ENCODE measurements at places on chromosomes 2 and 18. TPM values are rescaled to one million over a fixed set of nuclear protein-coding genes. Genes with fewer than 3 reads are reported as not detected.
A peak's percentile ranks its signal among the peaks of the same experiment; 100 is the strongest.

DNA sequence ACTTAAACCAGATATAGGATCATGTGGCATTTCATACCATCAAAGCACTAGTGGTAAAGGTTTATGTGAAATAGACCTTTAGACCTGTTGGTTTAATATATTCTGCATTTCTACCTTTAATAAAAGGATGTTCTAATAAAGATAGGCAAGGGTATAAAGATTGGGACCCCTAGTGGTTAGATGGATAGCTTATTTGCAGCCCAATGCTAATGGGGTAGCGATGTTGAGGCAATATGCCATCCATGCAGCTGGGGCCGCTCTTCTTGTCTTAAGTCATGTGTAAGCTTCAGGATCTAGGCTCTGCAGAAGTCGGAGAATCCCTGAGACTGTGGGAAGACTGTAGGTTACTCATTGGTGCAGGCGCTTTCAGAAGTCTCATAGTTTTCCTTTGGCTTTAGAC, 114.9 kb downstream of the ICOS start:
- DNase-seq: no peak

DNA sequence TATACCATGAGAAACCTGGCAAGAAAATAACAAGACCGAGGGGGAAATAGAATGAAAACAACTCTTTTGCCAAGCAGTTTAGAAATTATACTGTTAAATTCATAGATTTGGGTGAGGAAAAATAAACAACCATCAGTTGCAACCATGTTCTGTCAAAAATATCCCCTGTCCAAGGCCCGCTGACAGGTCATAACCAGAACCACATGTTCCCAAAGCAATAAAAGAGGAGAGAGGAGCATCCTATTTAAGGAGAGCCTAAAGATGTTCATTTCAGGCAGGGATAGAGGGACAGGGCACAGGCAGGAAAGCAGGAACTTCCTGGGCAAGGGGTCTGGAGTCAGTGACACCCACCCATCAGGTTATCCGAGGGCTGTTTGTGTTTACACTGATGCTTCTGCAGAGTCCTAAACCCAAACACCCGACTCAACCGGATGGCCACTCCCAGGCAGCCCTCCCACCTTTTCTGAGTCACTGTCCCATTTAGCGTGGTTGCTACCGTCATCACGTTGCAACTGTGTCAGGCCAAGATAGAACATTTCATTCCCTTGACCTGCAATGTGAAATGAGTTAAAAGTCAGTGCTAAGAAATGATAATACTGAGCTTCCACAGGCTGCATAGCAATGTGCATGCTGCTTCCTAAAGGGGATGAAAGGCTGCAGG, 468.3 kb upstream of the RAB12 start:
- no peak for DNase-seq

GRCh38 chr2:157326698-157327097, 1.1 kb upstream of the ERMN start:
- no peak for DNase-seq

DNA sequence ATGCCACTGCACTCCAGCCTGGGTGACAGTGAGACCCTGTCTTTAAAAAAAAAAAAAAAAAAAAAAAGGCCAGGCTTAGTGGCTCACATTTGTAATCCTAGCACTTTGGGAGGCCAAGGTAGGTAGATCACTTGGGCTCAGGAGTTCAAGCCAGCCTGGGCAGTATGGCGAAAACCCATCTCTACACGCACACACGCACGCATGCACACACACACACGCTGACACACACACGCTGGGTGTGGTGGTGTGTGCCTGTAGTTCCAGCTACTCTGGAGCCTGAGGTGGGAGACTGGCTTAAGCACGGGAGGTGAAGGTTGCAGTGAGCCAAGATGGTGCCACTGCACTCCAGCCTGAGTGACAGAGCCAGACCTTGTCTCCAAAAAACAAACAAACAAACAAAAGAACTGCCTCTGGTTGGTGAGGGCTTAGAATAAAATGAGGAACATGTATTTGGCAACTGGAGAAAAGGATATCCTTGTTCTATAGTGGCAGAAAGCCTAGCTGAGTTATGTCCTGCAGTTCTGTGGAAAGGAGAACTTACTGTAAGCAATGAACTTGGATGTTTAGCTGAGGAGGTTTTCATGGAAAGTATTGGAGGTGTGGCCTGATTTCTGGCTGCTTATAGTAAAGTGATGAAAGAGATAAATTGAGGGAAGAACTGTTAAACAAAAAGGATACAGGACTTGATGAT, 34.0 kb downstream of the HAT1 start:
- no peak for DNase-seq

DNA sequence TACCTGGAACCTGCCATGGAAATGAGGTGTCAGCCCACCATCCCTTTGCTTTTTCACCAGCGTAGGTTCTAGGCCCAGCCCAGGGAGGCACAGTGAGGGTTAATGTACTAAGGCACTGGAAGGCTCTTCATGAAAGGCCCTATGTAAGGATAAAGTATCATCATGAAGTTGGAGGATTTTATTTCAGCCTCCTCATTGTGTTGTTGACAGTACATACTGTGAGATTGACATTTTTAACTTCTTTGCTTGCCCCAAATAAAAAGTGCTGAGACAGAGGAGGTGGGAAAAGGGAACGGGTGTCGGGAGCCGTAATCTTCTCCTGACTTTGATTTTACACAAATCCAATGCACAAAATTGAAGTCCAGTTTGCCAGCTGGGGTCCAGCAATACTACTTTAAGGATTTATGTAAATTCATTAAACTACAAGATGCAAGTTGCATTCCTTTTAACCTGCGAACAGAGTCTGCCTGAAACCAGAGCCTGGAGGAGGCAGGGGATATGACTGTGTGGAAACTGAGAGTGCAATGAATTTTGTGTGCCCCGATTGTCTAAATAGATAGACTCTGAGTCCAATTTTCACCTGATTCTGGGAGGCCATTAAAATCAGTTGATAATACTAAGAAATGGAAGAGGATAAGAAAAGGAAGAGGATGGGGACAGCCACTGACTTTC, 5.4 kb upstream of the NCKAP5 start:
- DNase-seq: no peak

GRCh38 chr2:128445523-128445900, 126.8 kb upstream of the HS6ST1 start:
- no peak for DNase-seq

DNA sequence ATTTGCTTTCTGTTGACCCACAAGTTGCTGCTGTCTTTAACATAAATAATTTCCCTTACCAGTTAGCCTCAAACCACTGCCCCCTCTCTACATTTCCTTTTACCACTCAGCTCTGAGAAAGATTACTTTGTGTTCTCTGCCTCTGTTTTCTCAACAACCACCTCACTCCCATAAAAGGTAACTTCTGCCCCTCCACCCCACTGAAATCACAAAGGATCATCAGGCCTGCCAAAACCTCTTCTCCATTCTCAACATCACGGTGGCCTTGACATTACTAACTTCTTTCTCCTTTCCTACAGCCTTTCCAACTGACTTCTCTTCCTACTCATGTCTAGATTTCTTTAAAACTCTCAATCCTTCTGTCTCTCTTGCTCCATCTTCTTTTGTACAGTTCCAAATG, 10.1 kb downstream of the ACADL start:
- DNase-seq: no peak

GRCh38 chr18:67670024-67670543, 153.6 kb upstream of the DSEL start:
- DNase-seq: no peak

DNA sequence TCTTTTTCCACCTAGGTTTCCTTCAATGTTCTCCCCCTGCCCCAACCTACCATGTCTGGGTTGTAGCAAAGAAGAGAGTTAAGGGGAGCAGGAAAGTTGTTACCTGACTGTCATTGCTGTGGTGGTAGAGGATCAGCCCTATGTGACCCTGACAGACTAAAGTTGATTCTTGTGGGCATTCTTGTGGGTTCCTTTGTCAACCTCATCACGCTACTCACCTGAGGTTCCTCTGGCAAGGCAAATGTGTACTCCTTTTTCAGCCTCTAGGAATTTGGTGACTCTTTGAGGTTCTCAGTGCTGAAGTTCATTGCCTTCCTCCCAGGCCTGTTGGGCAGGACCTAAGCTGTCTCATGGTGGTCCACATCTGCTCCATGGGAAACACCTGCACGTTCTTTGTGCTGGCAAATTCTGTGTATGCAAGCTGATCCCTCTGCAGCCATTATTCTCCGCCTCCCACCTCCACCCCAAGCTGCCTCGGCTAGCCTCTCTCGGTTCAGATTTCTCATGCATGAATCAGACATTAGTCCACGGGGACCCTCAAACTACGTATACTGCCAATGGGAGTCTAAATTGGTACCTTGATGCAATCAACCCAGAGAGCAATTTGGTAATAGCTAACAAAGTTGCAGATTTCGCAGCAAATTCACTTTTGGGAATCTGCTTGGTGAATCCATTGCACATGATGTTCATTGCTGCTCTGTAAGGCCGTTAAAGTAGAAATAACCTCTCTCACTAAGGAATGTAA, 1.5 kb upstream of the GMCL1 start:
- no peak for DNase-seq

- peak; percentile 34 for DNase-seq
These were observed 7.7 kb upstream of the RHOB start for GRCh38 chr2:20439193-20439475.

DNA sequence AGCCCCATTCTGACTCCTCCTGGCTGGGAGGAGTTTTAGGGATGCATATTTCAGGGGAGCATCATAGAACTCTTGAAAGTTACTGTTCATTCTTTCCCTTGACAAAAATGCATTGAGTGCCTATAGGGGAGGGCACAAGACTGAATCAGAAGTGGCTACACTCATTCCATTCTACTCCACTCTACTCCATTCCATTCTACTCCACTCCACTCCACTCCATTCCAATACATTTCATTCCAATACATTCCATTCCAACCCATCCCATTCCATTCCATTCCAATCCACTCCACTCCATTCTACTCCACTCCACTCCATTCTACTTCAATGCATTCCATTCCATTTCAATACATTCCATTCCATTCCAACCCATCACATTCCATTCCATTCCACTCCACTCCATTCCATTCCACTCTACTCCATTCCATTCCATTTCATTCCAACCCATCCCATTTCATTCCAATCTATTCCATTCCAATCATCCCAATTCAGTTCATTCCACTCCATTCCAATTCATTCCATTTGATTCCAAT, 110.8 kb downstream of the LOXHD1 start:
- DNase-seq: no peak

DNA sequence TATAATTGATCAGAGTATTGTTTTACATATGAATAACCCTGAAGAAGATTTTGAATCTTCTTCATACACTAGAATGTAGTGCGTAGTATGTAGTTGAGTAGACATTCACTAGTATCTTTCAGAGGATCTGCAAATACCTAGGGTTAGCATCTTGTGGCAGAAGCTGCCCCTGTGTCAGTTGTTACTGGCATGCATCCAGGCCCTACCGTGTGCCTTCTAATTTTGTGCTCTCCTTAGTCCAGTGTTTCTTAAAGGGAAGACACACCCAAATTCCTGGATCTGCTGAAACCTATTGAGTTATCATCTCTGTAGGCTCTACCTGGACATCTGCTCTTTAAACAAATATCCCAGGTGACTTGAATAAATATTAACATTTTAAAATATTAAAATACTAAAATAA, 99.7 kb upstream of the SERTAD2 start:
- DNase-seq: no peak

DNA sequence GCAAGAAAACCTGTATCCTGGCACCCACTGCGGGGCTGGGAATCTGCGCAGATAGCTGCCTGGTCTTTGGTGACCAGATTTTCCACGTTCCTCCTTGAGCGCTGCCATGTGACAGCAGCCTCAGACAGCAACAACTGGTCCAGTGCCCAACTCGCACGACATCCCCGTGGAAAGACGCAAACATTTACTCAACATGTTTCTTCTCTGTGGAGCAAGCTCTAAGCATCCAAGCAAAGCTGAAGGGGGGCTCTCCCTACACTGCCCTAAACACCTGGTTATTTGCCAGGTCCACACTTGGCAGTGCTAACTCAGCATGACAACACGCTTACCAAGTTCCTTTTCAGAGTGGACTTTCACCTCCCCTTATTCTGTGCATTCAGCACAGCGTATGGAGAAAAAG, 11.3 kb downstream of the ZNF516 start:
- DNase-seq: peak; percentile 64

GRCh38 chr2:20141056-20141762, 83.7 kb downstream of the SDC1 start:
- no peak for DNase-seq

DNA sequence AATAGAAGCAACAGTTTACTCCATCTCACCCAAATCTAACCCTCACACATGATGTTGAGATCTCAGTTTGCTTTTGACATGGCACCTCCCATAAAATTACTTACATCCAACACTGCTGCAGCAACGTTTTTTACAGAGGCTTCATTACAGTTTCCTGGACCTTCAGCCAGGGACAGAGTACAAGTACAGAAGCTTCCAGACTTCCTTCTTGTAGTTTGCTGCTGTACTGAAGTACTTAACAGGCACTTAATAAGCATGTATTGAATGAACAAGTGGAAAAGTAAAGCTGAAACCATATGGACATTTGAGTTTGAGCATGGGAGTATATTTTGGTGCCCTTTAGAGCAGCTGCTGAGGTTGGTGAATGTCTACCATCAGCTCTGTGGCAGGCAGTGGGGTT, 514.2 kb downstream of the PTPRM start:
- DNase-seq: no peak

DNA sequence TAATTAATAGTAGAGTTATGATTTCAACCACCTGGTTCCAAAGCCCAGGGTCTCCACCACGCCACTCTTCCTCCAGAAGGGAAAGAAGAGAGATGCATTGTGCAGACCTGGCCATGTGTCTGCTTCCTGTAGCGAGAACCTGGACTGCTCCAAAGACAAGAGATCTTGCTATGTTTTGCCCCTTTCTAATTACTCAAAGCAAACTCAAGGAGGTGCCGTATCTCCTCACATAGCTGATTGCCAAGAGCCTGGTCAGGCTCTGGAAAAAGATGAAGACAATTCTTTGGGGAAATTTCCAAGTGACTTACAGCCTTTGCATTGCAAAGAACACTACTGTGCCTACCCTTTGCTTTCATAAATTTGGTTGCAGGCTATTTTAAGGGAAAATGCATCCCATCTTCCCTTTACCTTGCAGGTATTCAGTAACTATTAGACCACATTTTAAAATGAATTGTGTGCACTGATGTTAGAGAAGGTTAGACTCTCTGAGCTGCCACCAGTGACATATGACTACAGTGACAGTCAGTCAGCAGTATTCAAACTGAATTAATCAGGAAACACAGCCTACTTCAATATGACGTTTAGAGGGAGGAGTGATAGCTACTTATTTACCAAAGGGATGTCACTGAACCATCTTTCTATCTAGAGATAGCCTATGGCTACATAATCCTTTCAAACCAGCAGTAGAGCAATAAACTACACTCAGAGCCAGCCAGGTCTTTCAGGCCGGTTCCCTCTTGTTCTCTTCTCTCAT, 842.1 kb upstream of the FANCL start:
- DNase-seq: no peak

MOGAT1 gene
- total RNA-seq: not detected

C2orf74 gene
- 6.6 TPM for total RNA-seq

NAT8 gene
- total RNA-seq: not detected

IL36A gene
- not detected for total RNA-seq

TCF23 gene
- 5.0 TPM for total RNA-seq

MGAT4A gene
- 34.2 TPM for total RNA-seq

FAM228A gene
- 2.2 TPM for total RNA-seq

ABCB11 gene
- 0.09 TPM for total RNA-seq

SULT1C4 gene
- 2.7 TPM for total RNA-seq

FOSL2 gene
- 105 TPM for total RNA-seq

SGPP2 gene
- not detected for total RNA-seq

KIF1A gene
- 0.57 TPM for total RNA-seq

HOXD10 gene
- total RNA-seq: 1.6 TPM

LYPD6B gene
- total RNA-seq: not detected

Data from posterior vena cava (tissue), 2 donors.